ENCODE measurements at places on chromosomes 1 and 21.

GRCh38 chr1:3459051-3459908, 4.8 kb downstream of the ARHGEF16 start:
- DNase-seq: no peak

- no peak for DNase-seq
These were observed 74.6 kb downstream of the NENF start for GRCh38 chr1:212507369-212507768.

- no peak for DNase-seq
These were observed 9.4 kb downstream of the C1orf162 start for GRCh38 chr1:111483166-111483565.

GRCh38 chr1:245440922-245441321, 286.1 kb downstream of the KIF26B start:
- no peak for DNase-seq

DNA sequence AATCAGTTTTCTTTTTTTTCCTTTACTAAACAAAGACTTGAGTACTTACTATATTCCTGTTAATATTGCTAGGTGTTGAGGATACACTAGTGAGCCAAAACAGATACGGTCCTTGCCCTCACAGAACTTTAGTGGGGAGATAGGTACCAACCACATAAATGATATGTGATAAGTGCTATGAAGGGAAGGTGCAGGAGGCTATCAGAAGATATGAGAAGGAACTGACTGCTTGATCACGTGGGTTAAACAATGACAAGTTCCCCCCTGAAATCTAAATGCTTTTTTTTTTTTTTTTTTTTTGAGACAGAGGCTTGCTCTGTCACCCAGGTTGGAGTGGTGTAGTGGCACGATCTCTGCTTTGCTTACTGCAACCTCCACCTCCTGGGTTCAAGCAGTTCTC, 25.0 kb downstream of the RBM15 start:
- DNase-seq: no peak

DNA sequence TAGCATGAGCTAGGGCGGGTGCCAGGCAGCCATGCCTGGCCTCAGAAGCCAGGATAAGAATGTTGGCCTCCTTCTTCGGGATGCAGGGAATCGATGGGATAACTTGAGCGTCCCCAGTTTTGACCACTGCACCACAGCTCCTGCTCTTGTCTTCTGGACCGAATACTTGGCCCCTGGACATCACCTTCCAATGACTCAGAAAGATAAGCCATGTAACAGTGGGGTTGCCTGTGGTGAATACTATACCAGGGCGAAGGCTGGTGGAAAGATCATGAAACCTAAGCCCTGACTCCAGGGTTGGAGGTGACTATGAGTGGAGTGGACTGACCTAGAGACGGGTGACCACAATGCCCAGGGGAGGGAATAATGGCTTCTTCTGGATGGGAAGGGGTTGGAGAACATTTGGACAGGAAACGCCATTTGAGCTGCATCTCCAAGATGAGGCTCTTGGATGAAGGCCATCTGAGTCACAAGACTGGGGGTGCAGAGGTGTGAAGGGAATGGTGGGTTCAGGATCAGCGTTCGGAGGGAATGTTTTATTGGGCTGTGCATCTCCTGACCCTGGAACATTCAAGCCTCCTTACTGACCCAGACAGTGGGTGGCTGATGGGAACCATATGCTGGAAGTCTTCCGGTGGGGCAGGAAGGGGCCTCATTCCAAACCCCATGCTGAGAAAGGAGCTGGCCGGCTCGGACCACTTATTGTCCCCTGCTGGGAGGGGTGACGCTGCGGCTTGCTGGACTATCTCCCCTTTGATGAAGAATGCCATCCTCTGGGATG, 18.5 kb upstream of the KCNE2 start:
- DNase-seq: no peak

GRCh38 chr1:157105988-157106812, 6.6 kb upstream of the ETV3L start:
- DNase-seq: no peak

GRCh38 chr1:41687007-41687406, 202.5 kb upstream of the EDN2 start:
- no peak for DNase-seq

GRCh38 chr1:220818421-220819173, 31.9 kb downstream of the MTARC1 start:
- DNase-seq: no peak

DNA sequence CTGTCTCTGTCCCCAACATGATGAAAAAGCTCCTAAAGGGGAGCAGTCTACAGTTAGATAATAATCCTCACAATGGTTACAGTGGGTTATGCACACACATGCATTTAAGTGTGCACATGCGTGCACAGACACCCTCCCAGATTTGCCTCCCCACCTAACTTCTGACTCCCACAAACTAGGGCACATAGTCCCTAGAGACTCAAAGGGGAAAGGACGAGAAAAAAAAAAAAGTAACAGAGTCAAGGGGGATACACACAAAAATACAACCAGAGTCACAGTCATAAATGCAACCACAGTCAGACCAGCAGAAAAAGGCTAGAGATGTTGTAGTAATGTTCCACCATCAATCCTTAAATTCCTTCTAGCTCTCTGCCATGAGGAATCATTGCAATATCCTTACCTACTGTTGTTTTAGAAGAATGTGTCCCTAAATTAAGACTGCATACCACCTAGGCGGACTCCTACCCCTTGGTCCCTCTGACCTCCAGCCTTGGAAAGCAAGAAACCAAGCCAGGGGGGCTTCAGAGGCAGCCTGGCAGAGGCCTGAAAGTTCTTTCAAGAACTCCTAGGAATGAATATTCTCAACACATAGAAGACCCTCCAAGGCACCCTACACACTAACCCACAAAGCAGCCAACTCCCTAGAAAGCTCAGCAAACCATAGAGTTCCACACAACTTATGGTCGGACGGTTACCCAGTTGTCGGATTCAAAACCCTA, 1.3 kb downstream of the CRTC2 start:
- no peak for DNase-seq

- no peak for DNase-seq
These were observed 688 bp upstream of the CHD5 start for GRCh38 chr1:6180707-6181311.

DNA sequence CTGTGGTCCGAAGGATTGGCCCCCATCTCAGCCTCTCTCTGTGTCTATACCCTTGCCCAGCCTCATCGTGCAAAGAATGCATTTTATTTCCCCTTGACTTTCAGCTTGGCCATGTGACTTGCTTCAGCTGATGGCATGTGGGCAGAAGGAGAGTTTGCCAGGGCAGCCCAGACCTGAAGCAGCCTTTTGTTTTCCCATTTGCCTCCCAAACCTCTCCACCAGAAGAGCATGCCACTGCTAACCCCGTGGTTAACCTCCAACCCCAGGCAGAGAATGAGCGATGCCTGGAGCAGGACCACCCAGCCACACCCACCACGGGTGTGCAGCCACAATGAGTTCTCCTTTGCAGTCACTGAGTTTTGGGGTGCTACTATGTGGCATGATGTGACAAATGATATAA, 136.4 kb downstream of the SETD4 start:
- no peak for DNase-seq

DNA sequence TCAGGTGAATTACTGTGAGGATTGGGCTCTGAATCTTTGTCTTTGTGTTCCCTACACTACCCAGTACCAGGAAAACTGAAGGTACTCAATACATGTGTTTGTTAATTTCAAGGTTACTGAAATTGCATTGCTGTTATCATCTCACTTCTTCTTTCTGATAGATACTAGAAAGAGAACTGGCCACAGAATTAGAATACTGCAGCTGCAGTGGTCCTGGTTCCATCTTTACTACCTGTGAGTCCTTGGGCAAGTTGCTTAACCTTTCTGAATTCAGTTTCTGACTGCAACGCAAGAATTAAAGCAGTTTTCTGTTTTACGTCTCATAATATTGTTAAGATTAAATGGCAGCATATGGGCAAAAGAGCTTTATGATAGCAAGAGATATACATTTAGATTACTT, 263.5 kb downstream of the LMO4 start:
- no peak for DNase-seq

- DNase-seq: no peak
These were observed 3.5 kb downstream of the ELAVL4 start for GRCh38 chr1:50112193-50112592.

DNA sequence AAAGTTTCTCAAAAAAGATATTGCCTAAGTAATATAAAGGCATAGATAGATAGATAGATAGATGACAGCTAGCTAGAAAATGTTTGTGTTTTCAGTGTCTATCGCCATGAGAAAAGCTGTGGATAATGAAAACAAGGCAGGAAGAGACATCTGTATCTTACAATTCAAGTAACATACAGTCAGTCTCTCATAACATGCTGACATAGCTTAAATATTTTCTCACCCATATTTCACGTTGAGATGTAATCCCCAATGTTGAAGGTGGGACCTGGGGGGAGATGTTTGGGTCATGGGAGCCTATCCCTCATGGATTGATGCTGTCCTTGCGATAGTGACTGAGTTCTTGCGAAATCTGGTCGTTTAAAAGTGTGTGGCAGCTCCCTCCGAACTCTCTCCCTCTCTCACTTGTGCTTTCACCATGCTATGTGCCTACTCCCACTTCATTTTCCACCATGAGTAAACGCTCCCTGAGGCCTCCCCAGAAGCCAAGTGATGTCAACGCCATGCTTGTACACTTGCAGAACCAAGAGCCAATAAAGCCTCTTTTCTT, 856.8 kb upstream of the ADAMTS5 start:
- no peak for DNase-seq
